ENCODE measurements at places on chromosomes 3 and 15. TPM values are rescaled to one million over a fixed set of nuclear protein-coding genes. Genes with fewer than 3 reads are reported as not detected.

Gene SAMMSON
- not detected for total RNA-seq

Gene REC114
- not detected for total RNA-seq

Gene SOX2
- total RNA-seq = not detected

DNA sequence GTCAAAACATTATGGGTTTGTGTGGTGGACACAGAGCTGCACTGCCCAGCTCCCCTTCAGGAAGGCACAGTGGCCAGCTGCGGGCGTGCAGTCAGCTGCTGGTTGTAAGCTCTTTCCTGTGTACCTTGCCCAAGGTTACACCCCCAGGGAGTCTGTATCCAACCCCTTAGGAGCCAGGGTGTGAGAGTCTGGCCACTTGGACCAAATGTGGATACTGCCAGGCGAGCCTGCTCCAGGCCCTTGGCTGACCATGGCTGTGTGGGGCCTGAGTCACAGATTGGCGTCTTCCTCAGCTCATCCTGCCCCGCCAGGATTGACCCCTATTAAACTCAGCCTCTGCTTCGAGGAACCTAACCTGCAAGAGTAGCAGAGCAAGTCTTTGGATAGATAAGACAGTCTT lies 56.9 kb downstream of the ABHD5 start:
- DNase-seq = no peak

DNA sequence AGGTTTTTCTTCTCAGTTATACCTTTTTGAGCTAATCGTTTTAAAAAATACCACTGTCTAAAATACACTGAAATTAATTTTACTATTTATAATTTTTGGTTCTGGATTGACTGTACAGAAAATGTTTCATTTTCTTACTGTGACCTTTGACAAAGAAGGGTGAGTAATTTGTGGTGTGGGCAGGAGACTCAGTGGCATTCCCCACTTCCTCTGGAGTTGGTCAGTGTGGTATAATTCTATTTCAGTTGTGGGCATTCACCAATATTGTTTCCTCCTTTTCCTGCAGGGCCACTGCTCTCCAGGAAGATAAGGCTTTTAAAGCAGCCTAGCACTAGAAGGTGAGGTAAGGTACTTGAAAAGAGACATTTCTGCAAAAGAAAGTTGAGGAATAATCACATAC lies 6.5 kb downstream of the DAG1 start:
- peak; percentile 40 for DNase-seq

DNA sequence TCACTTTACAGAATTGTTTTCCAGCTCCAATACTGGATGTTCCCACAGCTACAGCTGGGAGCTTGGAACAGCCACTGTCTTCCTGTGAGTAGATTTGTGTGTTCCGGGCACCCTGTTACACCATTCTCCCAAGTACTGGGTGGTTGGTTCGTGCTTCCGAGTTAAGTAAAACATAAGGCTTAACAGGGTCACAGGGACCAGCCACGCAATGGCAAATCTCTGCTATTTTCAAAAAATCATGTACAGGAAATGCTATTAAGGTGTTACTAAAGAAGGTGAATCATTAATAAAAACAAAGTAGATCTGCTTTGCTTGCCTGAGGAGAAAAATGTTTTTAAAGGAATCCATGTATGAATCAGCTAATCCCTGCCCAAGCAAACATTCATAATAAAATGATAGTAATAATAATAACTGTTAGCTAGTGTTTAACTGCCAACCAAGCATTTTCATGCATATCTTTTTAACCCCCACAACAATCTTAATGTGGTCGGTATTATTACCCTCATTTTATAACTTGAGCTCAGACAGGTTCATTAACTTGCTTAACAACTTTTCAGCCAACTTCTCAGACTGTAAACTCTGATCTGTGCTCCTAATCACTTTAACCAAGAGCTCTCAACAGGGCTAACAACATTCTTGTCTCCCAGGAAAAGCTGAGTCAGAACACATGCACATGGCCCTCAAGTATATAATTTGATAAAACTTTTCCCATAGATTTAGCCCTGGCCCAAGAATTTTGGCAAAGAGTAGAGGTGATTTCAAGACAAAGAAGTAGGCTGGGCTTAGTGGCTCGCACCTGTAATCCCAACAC lies 2.7 kb upstream of the C2CD4A start:
- no peak for DNase-seq

- peak; percentile 58 for DNase-seq
These were observed 124.6 kb downstream of the ARRDC4 start for GRCh38 chr15:98085003-98085639.

GRCh38 chr15:91186904-91187656 lies 87.0 kb downstream of the SV2B start:
- peak; percentile 21 for DNase-seq

GRCh38 chr3:83438188-83438587 lies 1520.6 kb upstream of the CADM2 start:
- no peak for DNase-seq

DNA sequence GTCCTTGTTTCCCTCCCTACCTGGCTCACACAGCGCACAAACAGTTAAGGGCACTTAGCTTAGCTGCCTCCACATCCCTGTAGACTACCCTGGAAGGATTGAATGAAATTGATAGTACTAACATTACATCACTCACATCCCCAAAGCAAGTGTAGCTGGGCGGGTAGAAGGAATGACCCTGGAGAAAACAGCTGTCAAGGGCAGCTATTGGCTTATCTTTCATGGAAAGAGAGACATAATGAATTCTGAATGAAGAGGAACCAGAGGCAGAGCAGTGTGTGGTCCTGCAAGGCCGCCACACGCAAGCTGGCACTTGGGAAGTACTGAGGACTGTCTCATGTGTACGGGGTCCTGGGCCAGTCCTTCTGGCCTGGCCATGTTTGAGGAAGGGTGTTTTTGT lies 369.6 kb upstream of the RGMA start:
- DNase-seq = no peak

- no peak for DNase-seq
These were observed 44.8 kb downstream of the TBC1D2B start for GRCh38 chr15:78032671-78033070.
